Left ventricle myocardium inferior (tissue), 1 donor: ENCODE measurements at places on chromosomes 16 and 17. TPM values are rescaled to one million over a fixed set of nuclear protein-coding genes. Genes with fewer than 3 reads are reported as not detected.

The HS3ST2 gene
- total RNA-seq: 0.38 TPM

The CPNE7 gene
- not detected for total RNA-seq

The FSCN2 gene
- 0.38 TPM for total RNA-seq

The ODF4 gene
- total RNA-seq: not detected

The KRTAP1-5 gene
- total RNA-seq: not detected

The EIF1 gene
- total RNA-seq: 1,125 TPM

The RNF213 gene
- 25.6 TPM for total RNA-seq

DNA sequence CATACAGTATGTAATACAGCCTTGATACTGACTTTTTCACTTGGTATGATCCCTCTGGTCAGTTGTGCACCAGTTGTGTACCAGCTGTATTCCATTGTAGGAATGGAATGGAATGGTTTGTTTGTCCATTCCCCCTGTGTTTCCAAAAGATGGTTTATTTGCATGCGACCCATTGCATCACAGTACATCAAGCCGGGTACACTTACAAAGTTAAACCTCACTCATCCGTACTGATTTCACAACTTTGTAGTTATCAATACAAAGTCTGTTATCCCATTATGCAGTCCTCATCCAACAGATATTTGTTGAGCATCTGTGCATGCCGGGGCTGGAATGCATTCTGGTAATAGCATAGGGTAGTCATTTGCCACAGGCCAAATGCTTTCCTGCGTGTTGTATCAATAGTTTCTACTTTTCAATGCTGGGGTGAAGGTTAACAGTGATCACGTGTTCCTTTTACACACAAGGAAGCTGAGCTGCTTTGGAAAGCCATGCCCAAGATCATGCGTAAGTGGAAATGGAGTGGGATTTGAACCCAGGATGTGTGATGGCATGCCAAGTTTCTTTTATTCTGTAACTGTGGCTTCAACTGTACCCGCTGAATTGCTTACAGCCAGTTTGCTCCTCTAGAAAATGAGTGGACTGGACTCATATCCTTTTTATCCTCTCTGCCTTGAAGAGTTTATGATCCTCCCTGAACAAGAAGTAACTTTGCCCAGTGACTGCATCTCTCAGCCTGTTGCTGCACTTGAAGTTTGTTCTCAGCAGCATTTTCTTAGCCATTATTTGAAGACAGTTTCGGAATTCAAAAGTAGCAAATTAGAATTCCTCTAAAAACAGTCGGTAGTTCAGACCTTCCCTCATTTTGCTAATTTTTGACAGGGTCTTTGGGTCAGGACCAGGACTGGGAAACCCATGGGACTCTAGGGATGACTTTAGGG lies 228.5 kb downstream of the CCDC182 start:
- DNase-seq: no peak

DNA sequence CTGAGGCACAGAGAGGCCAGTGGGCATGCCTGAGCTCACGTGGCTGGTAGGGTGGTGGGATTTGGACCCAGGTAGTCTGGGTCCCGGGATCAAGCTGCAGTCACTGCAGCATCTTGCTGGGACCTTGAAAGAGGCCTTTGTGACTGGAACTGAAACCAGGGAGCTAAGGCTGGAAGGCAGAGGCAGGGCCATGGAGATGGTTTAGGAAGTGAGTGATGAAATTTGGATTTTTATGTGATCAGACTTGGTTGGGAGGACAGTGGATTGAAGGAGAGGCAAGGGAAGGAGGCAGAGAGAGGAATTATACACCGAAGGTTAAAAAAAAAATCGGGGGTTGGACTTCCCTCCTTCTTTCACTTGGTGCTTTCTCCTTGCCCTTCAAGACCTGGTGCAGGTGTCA lies 255.4 kb upstream of the CACNG5 start:
- no peak for DNase-seq

DNA sequence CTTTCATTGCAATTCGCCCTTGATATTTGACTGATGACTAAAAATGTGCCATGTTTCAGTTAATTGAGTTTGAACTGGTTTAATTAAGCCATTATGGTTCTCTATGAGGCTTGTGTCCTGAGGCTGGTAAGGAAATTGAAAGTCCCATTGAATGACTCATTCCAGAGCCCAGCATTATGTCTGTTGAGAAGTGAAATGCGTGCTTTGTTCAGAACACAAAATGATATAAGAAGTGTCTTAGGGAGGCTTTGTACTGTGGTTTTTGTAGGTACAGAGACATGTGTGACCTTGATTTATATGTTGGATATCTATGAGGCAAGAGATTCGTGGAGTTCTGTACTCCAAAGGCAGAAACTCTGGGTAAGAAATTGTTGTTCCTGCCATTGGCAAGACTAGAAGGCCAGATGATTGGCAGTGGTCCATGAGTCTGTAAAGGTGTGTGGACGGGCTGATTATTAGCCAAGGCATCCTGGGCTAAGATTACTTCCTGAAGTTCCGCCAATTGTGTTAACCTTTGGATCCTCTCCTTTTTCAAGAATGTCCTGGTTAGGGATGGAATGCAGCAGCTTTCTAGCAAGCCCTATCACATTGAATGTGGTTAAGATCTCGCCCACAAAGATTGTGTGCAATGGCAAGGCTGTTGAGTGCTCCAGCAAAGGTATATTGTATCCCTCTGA lies 103.7 kb downstream of the NPIPB5 start:
- DNase-seq: no peak

DNA sequence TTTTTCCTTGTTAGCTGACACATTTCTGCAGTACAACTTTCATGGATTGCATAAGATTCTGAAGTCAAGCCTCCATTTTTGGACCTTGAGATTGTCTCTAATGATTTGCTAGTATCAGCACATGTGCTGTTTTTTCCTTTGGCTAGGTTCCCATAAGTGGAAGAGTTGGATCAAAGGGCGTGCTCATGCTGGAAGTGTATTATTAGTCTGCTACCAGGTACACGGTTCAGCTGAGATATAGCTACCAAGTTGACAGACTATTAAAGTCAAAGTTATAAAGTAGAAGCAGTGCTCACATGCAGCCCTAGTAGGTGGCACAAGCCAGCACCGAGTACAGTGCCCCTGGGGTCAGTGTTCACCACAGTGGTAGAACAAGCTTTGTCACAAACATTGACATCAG lies 3.2 kb downstream of the FAHD1 start:
- DNase-seq: no peak

GRCh38 chr17:74394977-74395376 lies 27.7 kb downstream of the GPR142 start:
- DNase-seq: no peak

- DNase-seq: peak; percentile 50
Observed at GRCh38 chr17:50052822-50053653, 2.9 kb upstream of the ITGA3 start.

DNA sequence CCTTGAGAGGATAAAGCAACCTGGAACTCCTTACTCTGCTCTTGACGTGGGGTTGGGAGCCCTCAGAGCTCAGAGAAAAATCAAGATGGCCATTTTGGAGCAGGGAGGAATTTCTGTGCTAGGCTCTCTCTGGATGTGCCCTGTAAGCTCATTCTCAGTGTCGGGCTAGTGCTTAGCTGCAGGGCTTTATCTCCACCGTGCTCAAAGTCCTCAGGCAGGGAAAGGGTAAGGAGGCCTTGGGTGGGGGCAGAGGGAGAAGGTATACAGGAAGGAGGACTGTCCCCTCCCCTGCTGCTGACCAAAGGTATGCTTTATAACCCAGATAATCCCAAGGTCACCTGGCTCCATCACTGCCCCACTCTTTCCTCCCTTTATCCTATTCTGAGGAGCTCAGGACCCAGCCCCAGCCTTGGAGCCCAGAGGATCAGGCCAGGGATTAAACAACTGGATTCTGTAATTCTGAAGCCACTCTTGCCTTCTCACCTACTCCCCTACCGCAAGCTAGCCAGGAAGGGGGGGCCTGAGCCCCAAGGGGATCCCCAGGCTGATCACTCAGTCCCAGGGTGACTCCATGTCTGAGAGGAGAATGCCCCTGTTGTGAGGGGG lies 1.1 kb downstream of the DHRS11 start:
- DNase-seq: no peak

- DNase-seq: no peak
Observed at GRCh38 chr17:31388770-31389656, 2.5 kb upstream of the RAB11FIP4 start.

GRCh38 chr16:77137045-77137444 lies 53.9 kb upstream of the MON1B start:
- DNase-seq: no peak

- DNase-seq: no peak
Observed at GRCh38 chr17:39591958-39592954, 15.5 kb downstream of the NEUROD2 start.

- DNase-seq: no peak
Observed at GRCh38 chr17:39631403-39631802, 4.7 kb downstream of the PPP1R1B start.

DNA sequence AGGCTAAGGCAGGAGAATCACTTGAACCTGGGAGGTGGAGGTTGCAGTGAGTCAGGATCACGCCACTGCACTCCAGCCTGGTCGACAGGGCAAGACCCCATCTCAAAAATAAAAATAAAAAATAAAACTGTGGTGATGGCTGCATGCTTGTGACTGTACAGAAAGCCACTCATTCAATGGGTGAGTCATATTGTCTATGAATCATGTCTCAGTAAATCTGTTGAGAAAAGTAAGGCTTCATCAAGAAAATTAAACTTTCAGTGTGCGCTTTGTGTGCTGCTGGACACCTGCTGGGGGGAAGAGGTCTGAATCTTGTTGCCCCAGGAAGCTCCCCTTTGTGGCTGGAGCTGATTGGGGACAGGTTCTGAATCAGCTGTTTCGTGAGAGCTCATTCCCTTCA lies 11.3 kb downstream of the NUBP1 start:
- no peak for DNase-seq

GRCh38 chr17:50100480-50100883 lies 5.3 kb downstream of the PDK2 start:
- no peak for DNase-seq
